Stimulated activated CD4-positive, alpha-beta T cell treated with anti-CD3 and anti-CD28 coated beads, Interleukin-4, amount 100 ng/mL, for 1 hour (primary cell): ENCODE measurements at places on chromosomes 12 and 14.

DNA sequence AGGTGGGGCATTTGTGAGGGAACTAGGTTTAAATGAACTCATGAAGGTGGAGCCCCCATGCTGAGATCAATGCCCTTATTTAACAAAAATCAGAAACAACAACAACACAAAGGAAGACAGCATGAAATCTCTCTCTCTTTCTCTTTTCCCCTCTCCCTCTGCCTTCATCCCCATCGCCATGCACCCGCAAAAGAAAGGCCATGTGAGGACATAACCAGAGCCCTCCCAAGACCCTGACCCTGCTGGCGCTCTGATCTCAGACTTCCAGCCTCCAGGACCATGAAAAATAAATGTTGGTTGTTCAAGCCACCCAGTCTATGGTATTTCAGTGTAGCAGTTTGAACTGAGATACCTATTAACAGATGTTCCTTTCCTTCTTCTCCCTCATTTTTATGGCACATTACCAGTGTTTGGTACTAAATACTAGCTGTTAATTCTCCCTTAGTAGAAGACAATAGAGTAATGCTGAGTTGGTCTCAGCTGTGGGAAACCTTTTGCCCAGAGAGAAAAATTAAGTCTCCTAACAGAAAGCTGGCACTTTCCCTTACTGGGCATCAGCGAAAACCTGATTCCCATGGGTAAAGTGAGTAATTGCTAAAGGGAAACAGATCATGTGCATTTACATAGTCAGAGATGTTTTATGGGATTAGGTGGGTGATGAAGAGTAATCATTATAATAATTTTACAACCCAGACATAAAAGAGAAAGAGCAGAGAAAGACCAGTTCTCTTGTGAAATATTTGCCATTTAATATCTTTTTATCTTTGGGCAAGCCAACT is 264.0 kb upstream of the PLEKHG7 start:
- no peak for DNase-seq

DNA sequence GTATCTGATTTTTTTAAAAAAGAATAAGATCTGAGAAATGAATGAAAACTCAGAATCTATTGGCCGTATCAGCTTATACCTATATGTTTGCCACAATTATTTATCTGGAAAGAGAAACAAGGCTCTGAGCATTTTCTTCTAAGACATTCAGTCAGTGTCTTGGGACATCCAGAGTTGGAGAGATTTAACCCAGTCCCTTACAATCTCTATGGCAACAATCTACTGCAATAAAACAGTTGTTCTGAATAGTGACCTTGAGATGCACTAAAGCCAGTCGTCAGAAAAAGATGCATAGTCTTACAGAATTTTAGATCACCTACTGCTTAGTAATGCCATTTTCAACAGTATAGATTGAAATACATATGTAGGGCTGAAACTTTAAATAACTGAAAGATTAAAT is 52.0 kb upstream of the SOCS2 start:
- DNase-seq: no peak

DNA sequence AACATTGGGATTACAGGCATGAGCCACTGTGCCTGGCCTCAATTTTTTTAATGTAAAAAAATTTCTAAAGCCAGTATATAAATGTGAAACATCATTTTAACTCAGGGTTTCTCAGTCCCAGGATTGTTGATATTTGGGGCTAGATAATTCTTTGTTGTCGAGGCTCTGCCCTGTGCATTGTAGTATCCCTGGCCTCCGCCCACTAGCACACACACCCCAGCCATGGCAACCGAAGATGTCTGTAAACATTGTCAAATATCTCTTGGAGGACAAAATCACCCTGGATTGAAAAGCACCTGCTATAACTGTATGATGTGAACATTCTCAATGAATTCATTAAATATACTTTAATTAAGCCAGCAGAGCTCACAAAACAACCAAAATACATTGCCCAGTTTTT is 8.4 kb upstream of the CIT start:
- no peak for DNase-seq

DNA sequence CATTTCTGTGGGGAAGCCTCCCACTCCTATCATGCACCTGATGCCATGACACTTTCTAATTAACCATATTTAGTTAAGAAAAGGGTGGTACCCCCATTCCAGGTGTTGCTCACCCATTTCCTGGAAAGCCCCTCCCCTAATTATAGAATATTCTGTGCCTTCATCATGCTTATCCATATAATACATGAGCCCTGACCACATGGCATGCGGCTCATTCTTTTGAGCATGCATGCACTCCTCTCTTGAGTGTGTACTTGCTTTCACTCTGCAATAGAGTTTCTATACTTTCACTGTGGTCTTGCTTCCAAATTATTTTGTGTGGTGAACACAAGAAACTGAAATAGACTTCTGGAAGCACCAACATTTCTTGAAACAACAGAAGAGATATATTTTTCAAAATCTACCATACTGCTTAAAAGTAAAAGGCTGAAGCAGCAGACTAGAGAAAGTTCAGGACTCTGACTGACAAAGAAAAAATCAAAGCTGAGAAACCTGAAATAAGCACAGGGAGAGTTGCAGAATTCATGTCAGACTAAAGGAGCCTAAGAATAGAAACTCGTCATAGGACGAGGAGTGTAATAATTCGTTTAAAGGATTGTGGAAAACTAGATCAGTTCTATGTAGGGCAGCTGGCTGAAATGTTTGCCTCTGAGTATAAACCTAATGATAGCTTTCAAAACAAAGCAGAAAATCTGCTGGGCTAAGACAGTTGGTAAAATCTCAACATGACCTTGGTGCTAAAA is 144.8 kb downstream of the KITLG start:
- DNase-seq: no peak

DNA sequence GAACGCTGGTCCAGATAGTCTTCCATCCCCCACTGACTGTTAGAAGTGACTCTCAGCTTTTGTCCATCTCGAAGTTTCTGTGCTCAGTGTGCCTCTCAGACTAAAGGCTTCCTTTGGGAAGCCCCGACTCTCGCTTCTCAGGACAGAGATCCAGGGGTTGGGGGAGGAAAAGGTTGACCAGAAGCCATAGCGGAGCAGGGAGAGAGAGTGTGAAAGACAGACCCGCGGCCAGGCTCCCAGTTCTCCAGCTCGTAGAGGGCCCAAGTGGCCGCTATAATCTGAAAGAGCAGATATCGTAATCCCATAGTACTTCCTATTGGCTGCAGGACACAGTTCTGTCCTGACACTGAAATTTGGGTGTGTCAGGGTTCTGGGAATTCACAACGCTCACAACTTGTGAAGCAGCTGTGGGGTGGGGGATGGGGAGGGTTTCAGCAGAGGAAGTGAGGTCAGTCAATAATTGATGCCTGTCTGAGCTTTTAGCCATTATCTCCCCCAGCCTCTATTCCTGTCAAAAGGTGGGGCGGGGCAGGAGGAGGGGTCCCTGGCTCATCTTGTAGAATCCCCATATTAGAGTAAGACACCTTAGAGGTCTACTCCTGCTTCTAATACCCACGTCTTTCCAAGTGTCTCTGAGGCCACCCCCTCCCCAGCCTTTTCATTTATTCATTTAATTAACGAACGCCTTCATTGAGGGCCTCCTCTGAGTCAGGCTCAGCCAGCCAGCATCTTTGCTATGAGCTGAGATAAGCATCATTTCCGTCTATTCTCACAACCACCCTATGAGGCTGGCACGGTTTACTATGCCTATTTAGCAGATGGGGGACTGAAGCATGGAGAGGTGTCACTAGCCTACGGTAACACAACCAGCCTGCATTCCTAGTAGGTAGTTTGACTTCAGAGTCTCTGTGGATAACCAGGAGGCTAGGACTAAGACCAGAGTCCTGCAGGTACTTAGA is 1.6 kb upstream of the ACVRL1 start:
- DNase-seq: no peak

- DNase-seq: no peak
These were observed 23.3 kb upstream of the SLC2A3 start for GRCh38 chr12:7959278-7959677.

GRCh38 chr14:64554556-64554955 is 4.8 kb downstream of the PPP1R36 start:
- no peak for DNase-seq

DNA sequence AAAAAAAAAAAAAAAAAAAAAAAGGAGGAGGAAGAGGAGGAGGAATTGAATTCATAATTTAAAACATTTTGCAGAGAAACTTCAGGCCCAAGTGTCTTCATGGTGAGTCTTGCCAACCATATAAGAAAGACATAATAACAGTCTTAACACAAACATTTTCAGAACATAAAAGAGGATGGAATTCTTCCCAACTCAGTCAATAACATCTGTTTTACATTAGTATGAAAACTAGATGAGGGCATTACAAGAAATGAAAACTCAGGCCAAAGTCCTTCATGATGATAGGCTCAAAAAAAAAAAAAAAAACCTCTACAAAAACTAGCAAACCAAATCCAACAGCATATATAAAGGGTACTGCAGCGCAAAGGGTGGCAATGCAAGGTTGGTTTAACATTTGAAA is 151.6 kb downstream of the FOXA1 start:
- DNase-seq: no peak

- no peak for DNase-seq
These were observed 222.3 kb downstream of the PTPRO start for GRCh38 chr12:15544589-15544988.

- no peak for DNase-seq
These were observed 88.4 kb upstream of the DYNC1H1 start for GRCh38 chr14:101875727-101876554.

DNA sequence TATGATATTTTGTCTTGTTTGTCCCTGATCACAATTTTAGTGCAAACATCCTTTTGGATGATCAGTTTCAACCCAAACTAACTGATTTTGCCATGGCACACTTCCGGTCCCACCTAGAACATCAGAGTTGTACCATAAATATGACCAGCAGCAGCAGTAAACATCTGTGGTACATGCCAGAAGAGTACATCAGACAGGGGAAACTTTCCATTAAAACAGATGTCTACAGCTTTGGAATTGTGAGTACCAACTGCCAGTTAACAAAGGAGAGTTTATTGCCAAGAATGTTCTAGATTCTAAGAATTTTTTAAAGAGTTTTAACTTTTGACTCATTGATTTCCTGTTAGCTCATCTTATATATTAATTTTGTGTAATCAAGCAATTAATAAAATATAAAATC is 55.4 kb downstream of the IRAK3 start:
- no peak for DNase-seq

DNA sequence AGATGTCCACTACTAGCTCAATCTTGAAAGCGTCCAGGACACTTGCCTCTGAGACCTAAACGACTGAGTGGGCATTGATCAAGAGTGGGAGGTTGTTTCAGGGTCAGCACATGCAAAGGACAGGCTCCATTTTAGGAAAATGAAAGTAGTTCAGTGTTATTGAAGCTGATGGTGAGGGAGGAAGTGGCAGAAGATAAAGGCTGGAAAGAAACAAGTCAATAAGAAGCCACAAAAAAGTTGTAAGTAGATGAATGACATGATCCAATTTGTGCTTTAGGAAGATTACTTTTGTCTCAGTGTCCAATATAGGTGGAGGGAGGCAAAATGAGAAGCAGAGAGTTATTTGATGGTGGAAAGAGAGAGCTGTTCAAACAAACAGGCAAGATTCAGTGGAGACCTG is 22.0 kb downstream of the GPR65 start:
- no peak for DNase-seq

- DNase-seq: no peak
These were observed 102.9 kb downstream of the WSCD2 start for GRCh38 chr12:108231909-108232434.

GRCh38 chr12:132197581-132198354 is 53.5 kb downstream of the NOC4L start:
- no peak for DNase-seq

DNA sequence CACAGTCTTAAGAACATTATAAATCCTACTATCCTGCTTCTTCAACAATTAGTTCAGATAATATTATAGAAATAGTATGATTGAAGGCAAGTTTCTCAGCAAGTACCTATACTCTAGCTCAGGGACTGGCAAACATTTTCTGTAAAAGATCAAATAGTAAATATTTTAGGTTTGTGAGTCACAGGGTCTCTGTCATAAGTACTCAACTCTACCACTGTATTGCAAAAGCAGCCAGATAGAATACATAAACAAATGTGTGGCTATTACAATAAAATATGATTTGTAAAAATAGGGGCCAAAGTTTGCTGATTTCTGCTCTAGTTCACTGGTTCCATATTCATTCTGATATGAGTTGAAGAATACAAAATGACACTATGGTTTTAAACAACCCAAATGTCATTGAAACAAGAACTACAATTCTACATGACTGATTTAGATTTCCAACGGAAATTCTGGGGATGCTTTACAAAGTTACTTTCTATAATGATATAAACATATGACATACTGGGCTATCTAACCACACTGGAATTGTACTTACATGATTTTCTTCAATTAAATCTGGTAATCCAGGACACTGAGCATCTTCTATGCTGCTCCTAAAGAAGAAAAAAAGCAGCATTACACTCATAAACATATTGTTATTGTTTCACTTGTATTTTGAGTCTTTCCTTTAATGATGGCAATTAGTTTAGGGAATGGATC is 23.2 kb downstream of the LGALS3 start:
- DNase-seq: no peak

DNA sequence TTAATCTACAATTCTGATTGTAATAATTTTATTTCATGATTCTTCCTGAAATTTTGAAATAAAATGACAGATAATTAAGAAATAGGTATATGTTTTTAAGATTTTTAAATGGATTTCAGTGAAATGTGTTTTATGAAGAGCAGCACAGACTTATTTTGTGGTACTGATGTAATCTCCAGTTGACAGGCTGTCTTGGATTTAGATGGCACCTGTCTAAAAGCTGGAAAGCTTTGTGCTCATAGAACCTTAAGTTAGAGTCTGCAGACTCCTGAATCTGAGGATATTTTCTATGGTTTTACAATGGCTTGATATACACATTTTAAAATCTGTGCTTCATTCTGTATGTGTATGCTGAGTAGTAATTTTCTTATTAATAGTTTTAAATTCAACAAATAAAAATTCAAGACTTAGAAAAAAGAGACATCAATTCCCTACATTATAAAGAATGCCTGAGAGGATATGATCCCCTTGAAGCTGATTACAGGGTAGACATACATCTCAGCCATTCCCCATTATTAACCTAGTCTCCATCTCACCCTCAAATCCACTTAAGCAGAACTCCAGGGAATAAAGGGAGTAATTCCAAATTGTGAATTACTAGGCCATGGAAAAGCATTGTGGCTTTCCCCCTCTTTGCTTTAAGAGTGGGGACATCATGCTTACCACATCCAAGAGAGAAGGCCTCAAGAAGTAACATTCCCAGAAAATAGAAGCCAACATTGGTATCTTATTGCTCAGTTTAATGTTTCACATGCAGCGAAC is 33.7 kb upstream of the ACSS3 start:
- no peak for DNase-seq

DNA sequence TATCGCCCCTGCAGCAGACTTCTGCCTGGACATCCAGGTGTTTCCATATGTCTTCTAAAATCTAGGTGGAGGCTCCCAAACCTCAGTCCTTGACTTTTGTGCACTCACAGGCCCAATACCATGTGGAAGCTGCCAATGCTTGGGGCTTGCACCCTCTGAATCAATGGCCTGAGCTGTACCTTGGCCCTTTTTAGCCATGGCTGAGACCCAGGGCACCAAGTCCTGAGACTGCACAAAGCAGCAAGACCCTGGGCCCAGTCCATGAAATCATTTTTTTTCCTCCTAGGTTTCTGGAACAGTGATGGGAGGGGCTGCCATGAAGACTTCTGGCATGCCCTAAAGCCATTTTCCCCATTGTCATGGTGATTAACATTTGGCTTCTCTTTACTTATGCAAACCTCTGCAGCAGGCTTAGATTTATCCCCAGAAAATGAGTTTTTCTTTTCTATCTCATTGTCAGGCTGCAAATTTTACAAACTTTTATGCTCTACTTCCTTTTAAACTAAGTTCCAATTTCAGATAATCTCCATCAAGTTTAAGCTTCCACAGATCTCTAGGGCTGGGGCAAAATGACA is 1445.8 kb upstream of the FLRT2 start:
- no peak for DNase-seq
